ENCODE measurements at places on chromosomes 6 and 20.

DNA sequence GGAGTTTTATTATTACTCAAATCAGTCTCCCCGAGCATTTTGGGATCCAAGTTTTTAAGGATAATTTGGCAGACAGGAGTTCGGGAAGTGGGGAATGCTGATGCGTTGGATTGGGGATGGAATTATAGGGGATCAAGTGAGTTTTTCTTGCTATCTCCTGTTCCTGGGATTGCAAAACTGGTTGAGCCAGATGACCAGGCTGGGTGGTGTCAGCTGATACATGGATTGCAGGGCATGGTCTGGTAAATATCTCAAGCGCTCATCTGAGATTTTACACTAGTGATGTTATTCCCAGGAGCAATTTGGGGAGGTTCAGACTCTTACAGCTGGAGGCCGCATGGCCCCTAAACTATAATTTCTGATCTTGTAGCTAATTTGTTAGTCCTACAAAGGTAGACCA, 54.7 kb downstream of the ENPP1 start:
- no peak for DNase-seq

GRCh38 chr6:106069478-106069877, 16.7 kb upstream of the PRDM1 start:
- DNase-seq: peak; percentile 93

DNA sequence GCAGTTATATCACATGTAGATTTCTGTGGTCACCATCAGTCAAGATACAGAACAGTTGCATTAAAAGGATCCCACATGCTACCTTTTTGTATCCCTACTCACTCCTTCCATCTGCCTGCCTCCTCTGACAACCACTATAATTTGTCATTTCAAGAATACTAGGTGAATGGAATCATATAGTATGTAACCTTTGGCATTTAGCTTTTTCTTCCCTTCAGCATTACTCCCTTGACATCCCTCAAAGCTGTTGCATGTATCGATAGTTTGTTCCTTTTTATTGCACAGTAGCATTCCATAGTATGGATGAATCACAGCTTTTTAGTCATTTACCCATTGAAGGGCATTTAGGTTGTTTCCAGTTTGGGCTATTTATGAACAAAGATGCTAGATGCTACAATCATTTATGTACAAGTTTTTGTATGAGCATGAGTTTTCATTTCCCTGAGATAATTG, 26.1 kb downstream of the NCOA7 start:
- DNase-seq: no peak

DNA sequence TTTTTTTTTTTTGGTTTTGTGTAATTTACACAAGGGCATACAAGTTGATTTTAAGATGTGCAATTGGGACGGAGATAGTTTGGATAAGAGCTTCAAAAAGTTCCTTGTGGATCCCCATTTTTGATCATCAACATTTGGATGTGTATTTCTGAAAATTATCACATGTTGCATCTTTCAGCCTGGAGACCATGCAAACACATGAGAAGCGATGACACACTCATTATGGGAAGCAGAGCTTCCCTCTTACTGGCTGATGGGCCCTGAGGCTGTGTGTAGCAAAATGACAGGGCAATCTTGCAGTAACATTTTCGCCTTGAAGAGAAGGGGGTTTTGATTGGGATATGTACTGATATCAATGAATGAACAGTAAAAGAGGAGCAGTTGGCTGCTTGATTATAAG, 22.0 kb upstream of the RIPK1 start:
- no peak for DNase-seq

DNA sequence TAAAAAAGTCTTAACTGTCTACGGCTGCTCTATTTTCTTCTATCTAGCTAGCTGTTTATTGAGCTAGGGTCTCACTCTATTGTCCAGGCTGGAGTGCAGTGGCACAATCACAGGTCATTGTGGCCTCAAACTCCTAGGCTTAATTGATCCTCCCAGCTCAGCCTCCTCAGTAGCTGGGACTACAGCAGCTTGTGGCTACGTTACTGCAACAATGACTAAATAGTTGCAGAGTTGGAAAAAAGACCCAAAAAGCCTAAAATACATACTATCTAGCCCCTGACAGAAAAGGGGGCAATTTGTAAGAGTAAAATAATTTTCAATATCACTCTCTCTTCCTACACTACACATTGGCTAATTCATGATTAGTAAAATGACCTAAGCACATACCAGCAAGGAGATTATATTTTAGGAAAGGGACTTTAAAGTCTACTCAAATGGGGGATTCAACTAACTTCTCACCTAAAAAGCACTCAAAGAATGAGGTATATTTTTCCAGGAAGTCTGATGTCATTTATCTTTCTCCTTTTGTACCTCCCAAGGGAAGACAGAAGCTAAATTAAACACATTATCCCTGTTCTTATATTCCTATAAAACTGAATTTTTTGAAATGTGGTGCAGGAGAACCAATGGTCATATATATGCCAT, 82.8 kb downstream of the ZMYND8 start:
- DNase-seq: peak; percentile 59

DNA sequence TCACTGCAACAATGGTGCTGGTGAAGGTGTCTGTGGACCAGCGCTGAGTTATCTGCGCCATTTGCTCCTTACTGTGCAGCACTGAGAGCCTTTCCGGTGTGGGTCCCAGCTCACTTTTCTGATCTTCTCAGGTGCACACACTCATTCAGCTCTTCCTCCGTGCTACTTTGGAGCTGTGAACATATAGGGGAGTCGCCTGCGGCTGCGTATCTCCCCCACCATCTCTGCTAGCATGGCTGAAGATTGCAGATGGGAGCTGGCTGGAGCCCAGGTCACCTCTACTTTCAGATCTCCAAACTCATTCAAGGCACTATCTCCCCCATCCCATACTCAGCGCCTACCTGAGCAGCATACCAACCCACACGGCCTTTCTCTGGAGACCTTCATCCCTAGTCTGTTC, 96.9 kb downstream of the DHX35 start:
- no peak for DNase-seq

DNA sequence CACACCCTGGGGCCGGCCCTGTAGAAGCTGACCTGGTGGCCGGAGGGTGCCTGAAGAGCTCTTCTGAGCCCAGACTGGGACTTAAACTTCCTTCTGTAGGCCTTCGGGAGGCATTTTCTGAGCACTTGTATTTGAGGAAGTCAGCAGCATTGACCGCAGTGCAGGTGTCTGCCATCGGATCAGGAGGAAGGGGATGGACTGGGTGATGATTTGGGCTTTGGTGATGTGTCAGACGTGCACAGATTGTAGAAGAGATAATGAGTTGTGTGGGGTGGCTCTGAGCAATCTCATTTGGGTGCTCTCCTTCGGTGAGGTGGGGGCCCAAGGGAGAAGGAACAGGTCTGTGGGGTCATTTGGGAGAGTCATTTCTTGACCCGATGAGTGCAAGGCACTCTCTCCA, 150.9 kb downstream of the ARID1B start:
- no peak for DNase-seq

- no peak for DNase-seq
Measured at GRCh38 chr6:11213422-11214021, 18.9 kb downstream of the NEDD9 start.

- DNase-seq: no peak
Measured at GRCh38 chr6:42025066-42025844, 25.1 kb upstream of the TAF8 start.
